ENCODE measurements at places on chromosomes 5 and 9. TPM values are rescaled to one million over a fixed set of nuclear protein-coding genes. Genes with fewer than 3 reads are reported as not detected.

DNA sequence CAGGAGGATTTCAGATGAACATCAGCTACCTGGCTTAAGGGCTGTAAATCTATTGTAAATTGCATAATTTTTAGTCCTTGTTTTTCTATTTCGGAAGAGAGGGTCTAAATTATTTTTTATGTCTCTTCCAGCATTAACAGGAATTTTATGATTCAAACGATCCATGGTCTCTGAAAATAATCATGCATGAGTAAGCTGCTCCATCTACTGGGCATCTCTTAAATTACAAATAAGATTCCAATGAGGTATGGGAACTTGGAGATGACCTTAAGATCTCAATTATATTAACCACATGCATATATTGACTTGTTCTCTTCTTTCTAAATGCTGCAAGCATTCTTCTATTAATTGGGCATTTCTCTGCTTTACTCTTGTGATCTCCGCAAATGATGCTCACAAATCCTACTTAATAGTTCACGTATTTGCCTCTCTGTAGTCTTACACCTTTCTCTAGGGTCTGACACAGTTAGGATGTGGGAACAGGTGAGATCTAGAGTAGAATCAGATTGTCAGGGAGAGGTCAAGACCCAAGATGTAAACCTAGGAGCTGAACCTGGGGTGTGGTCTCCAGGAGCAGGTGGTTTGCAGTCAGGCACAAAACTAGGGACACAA is 86.9 kb downstream of the NUDT12 start:
- DNase-seq: no peak

DNA sequence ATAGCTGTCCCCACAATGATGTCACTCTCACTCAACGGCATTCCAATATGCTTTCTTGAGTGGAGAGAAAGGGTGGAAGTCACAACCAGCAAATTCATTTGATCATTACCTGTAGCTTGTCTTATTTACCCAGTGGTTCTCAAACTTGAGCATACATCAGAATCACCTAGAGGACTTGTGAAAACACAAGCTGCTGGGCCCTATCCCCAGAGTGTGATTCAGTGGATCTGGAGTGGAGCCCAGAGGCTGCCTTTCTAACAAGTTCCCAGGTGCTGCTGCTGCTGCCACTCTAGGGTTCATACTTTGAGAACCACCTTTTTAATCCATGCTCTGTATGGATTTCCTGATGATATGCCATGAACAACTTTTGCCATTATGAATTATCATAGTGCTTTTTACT is 94.7 kb downstream of the KLHL3 start:
- no peak for DNase-seq

GRCh38 chr9:117290856-117291622 is 123.8 kb downstream of the ASTN2 start:
- DNase-seq: no peak

GRCh38 chr5:63050916-63051315 is 472.3 kb downstream of the LRRC70 start:
- no peak for DNase-seq

DNA sequence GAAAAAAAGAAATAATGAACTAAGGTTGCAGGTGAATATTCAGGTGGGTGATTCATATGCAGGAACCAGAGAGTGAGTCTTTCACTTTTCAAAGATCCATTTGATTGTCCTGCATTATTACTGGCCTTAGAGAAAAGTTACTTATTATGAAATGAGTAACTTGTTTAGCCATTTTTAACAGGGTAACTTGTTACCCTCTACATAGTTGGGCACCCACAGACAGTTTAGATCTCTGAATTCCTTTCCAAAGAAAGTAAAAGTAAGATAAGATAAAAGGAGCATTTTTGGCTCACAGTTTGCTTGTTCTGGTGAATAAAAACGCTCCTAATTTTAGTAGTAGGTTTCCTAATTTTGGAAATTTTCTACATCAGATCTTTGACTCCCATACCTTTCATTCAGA is 54.1 kb upstream of the DAB2 start:
- DNase-seq: no peak

DNA sequence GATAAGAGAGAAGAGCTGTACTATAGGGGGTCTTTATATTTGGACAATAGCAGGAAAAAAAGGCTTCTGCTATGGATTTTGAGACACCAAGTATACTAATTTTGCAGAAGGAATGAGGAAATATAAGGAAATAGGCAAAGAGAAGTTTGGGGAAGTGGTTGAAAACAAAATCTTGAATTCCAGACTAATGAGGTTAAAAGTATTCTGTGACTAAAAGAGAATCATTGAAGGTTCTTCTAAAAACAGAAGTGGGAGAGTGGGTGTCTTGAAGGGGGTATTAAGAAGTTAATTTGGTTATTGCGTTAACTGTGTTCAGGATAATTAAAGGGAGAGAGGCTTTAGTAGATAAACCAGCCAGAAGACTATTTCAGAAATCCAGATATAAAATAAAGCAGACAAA is 148.7 kb downstream of the RFK start:
- DNase-seq: no peak

GRCh38 chr9:76403352-76403751 is 9.1 kb upstream of the RFK start:
- no peak for DNase-seq

DNA sequence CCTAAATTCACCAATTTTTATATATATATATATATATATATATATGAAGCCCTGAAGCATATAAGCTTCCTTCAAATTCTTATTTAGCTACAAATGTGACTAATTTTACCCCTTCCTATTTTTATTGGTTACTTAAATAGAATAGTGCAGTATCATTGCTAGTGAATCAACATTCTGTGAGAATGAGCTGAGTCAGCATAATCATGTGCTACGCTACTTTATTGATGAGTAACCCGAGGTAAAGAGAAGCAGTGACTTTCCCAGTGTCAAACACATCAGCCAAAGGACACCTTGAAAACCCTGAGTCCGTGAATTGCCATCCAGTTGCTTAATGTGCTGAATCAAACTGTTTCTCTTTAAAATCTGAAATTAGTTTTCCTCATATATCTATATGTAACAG is 546.2 kb downstream of the DMRTA1 start:
- no peak for DNase-seq

DNA sequence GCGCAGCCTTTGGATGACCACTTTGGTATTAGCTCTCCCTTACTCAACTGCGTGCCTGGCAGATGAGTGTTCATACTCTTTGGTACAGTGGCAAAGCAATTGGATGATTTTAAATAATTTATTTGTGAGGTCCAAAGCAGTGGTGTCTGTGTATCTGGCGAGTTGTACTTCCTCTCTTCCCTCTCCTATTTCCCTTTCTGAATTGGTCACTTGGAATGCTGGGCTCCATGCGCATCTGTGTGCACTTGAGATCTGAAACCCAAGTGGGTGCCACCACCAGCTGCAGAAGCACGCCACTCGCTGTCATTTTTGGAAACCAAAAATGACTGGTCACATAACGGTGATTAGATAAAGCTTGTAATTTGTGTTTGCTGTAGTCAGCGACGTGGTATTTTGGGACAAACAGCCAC is 386.0 kb upstream of the KLF4 start:
- DNase-seq: no peak

GRCh38 chr5:173637340-173637739 is 20.9 kb upstream of the BOD1 start:
- DNase-seq: no peak

DNA sequence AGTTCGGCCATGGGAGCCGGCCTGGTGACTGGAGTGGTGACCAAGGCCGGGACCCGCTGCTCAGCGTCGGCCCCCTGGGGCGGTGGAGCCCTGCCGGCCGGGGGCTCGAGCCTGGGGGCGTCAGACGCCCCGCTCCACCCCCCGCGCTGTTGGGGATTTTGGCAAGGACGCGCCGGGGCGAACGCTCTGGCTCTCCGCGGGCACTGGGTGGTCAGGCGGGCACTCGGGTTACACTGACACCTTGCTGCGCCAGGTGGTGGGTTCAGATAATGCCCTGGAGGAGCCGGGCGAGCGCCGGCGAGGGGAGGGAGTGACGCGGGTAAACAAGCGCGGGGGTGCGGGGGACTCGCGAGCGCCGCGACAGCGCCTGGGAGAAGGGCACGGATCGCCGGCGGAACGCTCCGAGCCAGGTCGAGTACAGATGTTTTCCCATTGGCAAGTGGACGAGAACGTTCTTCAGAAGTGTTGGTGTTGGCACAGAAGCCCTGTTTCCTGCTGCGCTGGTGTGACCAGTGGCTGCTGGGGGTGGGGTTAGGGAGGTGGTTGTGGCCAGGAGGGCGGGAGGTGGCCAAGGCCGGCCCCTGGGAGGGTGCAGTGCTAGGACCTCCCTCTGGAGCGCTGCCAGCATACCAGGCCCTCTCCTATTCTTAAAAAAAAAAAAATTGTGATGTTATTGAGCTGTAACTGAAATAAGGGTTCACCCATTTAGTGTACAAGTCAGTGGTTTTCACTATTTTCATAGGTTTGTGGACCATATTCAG is 773 bp downstream of the SQSTM1 start:
- peak; percentile 98 for DNase-seq

GRCh38 chr9:23669776-23670175 is 156.3 kb downstream of the ELAVL2 start:
- DNase-seq: no peak

DNA sequence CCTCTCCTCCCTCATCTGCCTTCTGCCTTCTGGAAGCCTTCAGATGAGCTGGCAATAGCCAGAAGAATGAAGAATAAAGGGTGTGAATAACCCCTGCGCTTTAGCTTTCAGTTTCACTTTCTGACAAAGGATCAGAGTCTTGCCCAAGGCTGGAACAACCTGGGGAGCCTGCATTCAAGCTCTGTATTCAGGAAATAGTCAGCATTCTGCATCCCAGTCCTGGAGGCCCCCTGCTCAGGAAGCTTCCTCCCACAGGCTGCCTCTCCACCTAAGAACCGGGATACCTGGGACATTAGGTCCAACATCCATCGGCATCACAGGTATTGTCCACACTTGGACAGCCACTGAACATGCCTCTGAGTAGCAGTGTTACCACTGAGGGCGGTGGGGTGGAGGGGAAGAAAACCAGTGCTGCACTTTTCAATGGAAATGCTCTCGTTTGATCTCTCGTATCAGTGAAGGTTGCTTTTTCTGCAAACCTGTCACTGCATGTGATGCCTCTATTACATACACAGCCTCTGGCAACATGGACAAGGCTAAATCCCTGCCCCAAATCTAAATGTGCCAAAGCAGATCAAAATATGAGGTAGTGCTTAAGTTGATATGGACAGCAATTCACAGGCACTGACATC is 39.8 kb upstream of the ACO1 start:
- no peak for DNase-seq

- DNase-seq: peak; percentile 41
Observed at GRCh38 chr9:129284607-129285291, 106.7 kb upstream of the IER5L start.

DNA sequence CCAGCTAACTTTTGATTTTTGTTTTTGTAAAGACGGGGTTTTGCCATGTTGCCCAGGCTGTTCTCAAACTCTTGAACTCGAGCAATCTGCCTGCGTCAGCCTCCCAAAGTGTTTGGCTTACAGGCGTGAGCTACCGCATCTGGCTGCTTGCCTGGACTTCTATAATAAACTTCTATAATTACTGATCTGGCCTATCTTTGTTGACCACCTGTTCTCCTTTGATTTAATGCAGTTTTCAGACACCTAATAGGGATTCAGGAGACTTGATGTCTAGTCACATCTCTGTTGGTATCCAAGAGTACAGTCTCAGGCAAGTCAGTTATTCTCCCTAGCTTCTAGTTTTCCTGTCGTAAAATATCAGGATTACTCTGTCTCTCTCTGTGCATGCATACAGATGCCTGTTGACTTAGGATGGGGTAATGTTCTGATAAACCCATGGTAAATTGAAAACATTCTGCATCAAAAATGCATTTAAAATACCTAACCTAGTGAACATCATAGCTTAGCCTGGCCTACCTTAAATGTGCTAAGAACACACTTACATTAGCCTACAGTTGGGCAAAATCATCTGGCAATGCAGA is 51.5 kb upstream of the NR3C1 start:
- DNase-seq: no peak

GRCh38 chr5:172542651-172543131 is 88.4 kb upstream of the SH3PXD2B start:
- no peak for DNase-seq

DNA sequence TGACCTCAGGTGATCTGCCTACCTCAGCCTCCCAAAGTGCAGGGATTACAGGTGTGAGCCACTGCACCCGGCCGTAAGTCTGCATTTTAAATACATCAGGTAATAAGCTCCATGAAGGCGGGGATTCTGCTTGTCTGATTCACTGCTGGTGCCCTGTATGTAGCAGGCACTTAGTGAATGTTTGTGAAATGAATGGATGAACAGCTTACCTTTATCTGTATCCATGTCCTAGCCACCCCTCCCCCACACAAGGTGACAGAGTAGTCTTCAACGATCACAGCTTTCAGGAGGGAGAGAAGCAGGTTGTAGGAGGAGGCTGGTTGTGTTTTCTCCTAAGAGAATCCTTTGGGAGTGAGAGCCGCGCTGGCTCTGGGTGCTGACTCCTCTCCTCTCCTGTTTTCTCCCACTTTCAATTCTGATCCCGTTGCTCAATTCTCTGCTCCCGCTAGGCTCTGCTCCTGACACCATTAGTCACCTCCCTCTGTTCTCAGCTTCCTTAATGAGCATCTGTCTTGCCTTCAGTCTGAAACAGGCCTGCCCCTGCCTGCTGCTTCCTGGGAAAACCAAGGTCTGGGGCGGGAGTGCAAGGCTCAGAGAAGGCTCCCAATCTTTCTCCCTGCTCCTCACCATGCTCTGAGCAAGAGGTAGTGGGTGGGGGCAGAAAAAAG is 88.8 kb upstream of the CTNNA1 start:
- DNase-seq: no peak

GRCh38 chr5:161660806-161661205 is 24.7 kb upstream of the GABRA6 start:
- DNase-seq: no peak

DNA sequence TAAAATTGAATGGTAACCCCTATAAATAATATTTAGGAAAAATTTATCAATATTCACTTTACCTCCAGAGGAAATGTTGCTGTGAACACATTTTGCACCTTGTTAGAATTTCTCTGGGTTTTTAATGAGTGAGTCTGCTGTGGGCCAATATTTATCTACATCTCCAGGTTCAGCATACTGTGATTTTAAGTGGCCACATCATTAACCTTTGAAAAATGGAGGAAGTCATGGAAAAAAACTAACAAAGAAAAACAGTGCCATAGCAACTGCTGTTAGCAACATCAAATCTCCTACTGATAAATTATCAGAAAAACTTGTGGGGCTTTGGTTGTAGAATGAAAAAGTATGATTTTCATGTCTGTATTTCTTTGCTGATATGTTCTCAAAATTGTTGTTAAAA is 55.0 kb downstream of the CD180 start:
- DNase-seq: no peak

The IFNB1 gene
- not detected for total RNA-seq

The SLC4A9 gene
- total RNA-seq: 0.18 TPM

The ENC1 gene
- 6.6 TPM for total RNA-seq

The NKD2 gene
- 0.89 TPM for total RNA-seq

The ZBTB34 gene
- total RNA-seq: 12.3 TPM

The ZNF474 gene
- 0.80 TPM for total RNA-seq

The PTGES gene
- 23.3 TPM for total RNA-seq

The CAMK4 gene
- 2.2 TPM for total RNA-seq

The F2RL2 gene
- total RNA-seq: 0.89 TPM

All from sciatic nerve (tissue), 2 donors.